ENCODE measurements at places on chromosomes 11 and 22.

DNA sequence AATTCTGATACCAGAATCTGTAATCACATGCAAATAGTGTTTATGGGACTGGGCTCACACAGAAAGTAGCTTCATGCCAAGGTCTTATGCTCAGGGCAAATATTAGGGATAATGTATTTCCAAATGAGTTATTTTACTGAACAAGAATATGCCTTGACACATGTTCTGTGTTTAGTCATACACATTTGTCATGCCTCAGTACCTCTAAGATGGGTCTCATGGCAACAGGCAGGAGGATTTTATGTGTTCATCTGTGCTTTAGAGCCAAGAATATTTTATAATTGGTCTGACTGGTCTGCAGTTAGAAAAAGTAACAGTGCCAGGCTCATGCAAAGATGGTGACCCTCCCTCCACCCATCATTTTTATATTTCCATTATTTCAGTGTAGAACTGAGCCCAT lies 49.1 kb downstream of the JAM3 start:
- no peak for DNase-seq

- no peak for DNase-seq
Measured at GRCh38 chr11:116712428-116712827, 60.4 kb downstream of the BUD13 start.

DNA sequence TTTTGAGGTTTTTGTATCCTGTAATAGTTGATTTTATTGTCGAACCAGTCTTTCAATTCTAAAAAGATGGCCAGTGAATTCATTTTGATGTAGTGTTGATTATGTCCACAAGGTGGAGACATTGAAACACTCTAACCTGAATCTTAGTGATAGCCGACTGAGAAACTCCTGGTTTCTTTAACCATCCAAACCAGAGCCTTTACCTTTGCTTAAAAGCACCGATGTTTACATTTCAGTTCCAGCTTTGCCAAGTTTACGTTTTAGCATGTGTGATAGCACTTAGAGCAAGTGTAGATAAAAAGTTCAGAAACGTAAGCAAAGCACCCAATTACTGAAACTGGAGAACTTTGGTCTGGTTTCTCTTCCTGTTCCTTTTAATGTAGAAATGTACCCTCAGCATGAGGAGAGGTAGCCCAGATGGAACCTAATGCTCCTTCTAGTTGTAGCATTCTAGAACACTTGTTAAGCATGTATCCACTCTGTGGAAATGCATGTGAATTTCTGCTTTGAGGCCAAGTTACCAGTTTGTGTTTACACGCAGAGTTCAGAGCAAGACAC lies 208.6 kb downstream of the DBX1 start:
- no peak for DNase-seq

DNA sequence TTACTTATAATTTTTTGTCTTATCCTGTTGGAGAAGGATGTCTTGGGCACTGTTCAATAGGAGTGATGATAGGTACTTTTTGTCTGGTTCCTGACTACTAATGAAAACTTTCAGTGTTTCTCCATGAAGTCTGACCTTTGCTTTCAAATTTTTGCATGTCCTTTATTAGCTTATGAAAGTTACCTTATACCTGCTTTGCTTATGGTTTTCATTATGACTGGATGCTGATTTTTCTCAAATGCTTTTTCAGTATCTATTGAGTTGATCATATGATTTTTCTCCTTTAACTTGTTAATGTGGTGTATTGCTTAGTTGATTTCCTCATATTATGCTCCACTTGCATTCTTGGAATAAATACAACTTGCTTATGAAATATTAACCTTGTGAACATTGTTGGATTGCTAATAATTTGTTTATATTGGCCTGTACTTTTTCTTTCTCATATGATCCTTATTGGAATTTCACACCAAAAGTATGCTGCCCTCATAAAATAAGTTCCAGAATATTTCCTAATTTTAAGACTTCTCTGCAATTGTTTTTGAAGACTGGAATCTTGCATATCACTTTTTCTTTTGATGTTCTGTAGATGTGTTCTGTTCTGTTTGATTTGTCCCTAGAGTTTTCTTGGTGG lies 85.0 kb upstream of the SC5D start:
- no peak for DNase-seq

GRCh38 chr22:17672417-17672991 lies 33.9 kb downstream of the BCL2L13 start:
- DNase-seq: no peak

- no peak for DNase-seq
Measured at GRCh38 chr22:39946503-39947219, 13.5 kb upstream of the TMA7B start.
